ENCODE measurements at places on chromosomes 3 and 15.

DNA sequence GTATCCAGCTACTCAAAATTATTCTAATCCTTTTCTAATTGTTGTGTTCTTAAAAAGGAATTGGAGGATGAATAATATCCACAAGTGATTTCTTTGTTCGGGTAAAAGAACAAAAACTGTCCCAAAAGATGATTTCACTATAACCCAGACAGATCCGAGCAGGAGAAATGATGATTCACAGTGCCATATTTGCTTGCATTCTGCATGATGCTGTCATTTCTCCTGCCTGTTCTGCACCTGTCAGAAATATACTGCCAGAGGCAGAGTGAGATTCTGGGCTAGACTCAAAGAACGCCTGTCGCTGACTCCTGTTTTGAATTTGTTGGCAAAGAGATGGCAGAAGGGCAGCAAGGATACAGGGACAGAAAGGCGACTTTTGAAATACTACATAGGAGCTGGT is 34.7 kb upstream of the SLC24A5 start:
- no peak for DNase-seq

- DNase-seq = no peak
These were observed 3.7 kb upstream of the TXNRD3 start for GRCh38 chr3:126658584-126658983.

- peak; percentile 89 for DNase-seq
These were observed 17.2 kb downstream of the TMOD3 start for GRCh38 chr15:51846463-51847230.

GRCh38 chr3:111215481-111215880 is 143.9 kb downstream of the NECTIN3 start:
- no peak for DNase-seq

GRCh38 chr15:72521682-72522081 is 47.6 kb downstream of the ARIH1 start:
- no peak for DNase-seq

DNA sequence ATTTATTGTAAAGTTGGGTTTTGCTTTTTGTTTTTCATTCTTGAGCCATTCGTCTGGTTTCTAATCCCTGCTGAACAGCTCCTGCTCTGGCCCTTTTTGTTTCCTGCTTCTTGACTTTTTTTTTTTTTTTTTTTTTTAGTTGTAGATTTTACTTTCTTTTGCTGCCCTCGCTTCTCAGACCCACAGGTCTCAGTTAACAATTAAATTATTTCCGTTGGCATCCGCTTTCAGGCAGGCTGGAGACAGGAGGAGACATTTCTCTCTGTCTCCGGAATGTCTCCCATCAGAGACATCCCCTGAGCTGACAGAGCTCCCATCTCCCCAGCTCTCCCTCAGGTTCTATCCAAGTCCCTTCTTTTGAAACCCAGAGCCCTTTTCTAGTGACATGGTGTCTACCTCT is 68.6 kb downstream of the SLC6A6 start:
- no peak for DNase-seq

GRCh38 chr15:76260246-76260938 is 50.9 kb downstream of the ETFA start:
- DNase-seq = no peak

DNA sequence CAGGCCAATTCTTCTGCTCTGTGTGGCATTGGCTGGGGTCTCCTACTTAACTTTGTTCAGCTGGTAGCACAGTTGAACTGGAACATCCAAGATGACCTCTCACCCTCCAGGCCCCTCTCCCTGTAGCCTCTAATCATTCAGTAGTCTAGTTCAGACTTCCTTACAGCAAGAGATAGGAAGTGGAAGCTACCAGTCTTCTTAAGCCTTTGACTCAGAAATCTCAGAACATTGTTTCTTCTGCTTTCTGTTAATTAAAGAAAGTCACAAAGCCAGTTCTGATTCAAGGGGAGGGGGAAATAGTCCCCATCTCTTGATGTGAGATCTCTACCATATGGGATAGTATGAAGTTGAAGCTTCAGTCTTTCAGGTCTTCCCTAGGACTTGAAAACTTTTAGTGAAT is 18.8 kb upstream of the SACM1L start:
- peak; percentile 31 for DNase-seq

- DNase-seq = peak; percentile 77
These were observed 57.8 kb upstream of the SUCLG2 start for GRCh38 chr3:67712259-67712658.

- no peak for DNase-seq
These were observed 25.9 kb upstream of the KIF23 start for GRCh38 chr15:69388260-69388705.

Data from MV-4-11 (cell line).